ENCODE measurements at places on chromosomes 5 and 9.

GRCh38 chr5:36152324-36153297 is 700 bp downstream of the SKP2 start:
- peak; percentile 44 for DNase-seq

- DNase-seq = peak; percentile 62
Observed at GRCh38 chr5:10892147-10892910, 131.3 kb upstream of the DAP start.

DNA sequence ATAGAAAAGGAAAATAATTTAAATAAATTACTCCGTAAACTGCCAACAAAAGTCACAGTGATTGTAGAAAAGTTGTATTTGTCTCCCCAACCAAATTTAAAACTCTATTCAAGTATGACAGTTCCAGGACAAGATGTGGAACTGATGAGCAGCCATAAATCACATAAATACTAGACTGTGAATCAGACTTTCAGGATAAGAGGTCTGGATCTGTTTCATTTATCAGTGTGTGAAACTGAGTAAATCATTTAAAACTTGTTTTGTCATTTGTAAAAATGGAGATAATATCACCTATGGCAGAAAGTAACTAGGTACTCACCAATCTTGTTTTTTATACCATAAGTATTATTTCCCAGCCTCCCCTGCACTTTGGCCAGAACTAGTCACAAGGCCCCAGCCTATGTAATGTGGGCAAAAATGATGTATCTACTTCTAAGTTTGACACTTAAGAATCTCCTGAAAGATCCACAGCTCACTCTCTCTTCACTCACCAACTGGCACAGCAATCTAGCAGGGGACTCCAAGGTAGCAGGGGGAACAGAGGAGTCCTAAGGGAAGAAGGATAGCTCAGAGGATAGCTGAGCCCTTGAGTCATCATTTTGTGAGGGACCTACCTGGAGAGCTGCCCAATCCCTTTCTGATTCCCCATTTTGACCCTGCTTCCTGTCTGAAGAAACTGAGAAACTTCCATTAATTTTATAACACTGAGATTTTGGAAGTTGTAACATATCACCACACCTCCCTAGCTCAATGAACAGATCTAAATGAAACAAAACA is 31.6 kb downstream of the TMEM161B start:
- peak; percentile 77 for DNase-seq

GRCh38 chr5:157740229-157740610 is 3.3 kb upstream of the LSM11 start:
- peak; percentile 32 for DNase-seq

- no peak for DNase-seq
Observed at GRCh38 chr9:96149533-96150280, 152.3 kb downstream of the HSD17B3 start.

DNA sequence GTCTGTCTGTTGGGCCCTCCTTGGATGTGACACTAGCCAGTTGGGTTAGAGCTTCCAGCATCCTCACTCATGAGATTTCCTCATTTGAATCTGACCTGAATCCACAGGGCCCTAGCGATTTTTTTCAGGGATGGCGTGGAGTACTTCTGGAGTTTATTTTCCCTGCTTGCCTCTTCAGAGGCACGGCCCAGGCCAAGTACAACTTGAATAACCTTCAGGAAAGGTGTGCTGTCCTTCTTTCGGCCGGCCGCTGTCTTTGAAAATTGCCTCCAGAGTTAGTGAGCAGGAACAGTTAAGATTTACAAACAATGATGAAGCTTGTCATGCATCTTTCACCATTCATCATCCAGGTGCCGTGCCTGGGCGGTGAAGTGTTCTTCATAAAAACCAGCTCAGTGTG is 49.5 kb upstream of the DMRT3 start:
- DNase-seq = no peak

- peak; percentile 99 for DNase-seq
Observed at GRCh38 chr9:77707383-77708063, 59.4 kb upstream of the GNA14 start.

DNA sequence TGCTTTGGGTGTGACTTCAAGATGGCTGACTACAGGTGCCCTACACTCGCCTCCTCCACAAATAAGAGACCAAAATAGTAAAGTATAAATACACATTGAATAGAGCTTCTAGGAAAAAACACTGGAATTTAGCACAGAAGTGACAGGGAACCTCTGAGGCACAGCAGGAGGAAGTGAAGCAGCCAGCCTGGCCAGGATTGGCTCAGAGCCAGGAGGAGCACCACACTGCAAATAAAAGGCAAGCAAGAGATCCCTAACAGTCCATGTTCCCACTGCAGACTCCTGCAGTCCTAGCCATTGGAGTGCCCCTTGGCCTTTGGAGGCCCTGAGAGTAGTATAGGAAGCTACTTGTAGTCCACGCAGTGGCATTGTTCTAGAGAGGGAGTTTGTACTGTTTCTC is 186.7 kb upstream of the TLX3 start:
- peak; percentile 1 for DNase-seq

- peak; percentile 37 for DNase-seq
Observed at GRCh38 chr9:120941046-120941770, 14.6 kb upstream of the TRAF1 start.

DNA sequence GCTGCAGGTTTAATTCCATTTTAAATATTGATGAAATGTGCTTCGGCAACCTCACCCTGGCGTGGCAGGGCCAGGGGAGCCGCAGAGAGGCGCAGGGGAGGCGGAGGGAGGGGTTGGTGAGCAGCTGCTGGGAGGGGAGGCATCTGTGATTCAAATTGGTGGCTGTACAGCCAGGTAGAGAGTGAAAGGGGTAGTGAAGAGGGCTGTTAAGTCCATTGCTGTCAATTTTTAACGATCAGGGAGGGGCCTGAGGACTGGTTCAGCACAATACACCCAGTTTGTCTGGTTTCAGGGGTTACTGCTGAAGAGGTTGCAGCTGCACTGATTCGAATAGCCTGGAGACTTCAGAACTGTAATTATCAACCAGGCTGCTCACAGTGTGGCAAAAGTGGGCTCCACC is 31.3 kb downstream of the LHX6 start:
- no peak for DNase-seq

DNA sequence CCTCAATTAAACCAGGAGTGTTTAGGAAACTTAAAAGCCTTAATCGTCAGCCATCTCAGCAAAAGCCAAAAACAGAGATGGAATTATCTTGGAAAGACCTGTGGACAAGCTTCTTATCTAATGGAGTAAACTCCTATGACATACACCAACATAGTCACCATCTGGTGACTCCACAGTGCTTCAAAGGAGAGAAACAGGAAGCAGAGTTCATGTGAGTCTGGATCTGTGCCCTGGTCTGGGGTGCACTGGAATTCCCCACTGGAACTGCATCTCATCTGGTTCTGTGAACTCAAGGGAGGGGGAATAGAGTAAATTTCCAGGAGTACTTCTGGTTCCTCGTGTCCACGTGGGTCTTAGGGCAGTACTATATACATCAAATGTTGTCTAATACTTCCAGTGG is 36.3 kb upstream of the KCNN2 start:
- peak; percentile 42 for DNase-seq

- DNase-seq = no peak
Observed at GRCh38 chr9:126341902-126342301, 15.3 kb downstream of the MVB12B start.

DNA sequence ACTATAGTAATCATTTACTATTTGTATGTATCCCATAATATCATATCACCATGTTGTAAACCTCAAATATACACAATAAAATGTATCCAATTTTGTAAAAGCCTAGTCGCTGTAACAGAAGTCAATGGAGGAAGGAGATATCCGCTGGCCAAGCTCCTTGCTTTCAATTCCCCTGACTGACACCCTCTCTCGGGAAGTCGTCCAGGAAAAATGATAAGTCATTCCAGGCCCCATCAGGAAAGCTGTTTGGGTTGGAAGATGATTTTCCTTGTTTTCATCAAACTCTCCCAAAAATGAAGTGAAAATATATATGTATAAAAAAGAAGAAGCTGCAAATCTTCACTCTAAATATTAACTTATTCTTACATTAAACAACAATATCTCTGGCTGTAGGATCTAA is 52.2 kb upstream of the GABRB2 start:
- no peak for DNase-seq

- no peak for DNase-seq
Observed at GRCh38 chr9:4012441-4012840, 287.4 kb downstream of the GLIS3 start.

- no peak for DNase-seq
Observed at GRCh38 chr5:168686837-168687236, 107.7 kb upstream of the PANK3 start.

GRCh38 chr9:38677660-38678303 is 42.2 kb downstream of the FAM240B start:
- DNase-seq = no peak

GRCh38 chr5:155091063-155091648 is 77.6 kb downstream of the KIF4B start:
- DNase-seq = no peak

DNA sequence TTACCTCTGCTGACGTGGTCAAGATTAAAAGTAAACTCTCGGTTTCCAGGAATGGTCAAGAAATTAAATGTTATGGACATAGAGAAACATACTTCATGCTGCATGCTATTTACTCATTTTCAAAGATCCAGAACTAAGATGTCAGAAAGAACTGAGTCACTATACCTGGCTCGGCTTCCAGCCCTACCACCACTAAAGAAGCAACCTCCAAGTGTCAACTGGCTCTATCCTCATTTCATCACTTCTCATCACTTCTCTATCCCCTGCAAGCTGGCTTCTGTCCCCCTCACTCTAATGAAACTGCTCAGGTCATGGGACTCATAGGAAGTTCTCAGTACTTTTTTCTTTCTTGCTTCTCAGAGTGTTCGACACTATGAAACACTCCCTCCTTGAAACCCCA is 116.2 kb downstream of the CDK5RAP2 start:
- DNase-seq = no peak

- no peak for DNase-seq
Observed at GRCh38 chr9:17217272-17217671, 82.4 kb downstream of the CNTLN start.

DNA sequence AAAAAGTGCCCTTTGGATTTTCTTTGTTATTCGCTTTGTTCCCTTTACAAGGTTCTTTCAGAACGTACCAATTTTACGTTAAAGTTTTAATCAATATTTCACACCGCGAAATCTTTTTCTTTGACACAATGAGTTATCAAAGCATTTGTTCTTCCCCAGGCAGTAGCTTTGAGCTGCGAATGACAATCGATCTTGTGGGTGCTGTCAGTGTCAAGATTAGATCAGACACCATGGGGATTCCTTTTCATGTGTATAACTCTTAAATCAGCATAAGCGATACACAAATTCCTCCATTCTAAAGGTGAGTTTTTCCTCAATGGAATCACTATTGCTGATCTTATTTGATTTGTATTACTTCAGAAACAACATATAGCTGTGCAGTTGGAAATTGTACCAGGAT is 145.5 kb downstream of the ST8SIA4 start:
- DNase-seq = no peak

GRCh38 chr9:87606841-87607521 is 109.3 kb downstream of the DAPK1 start:
- DNase-seq = peak; percentile 95

- no peak for DNase-seq
Observed at GRCh38 chr5:172417130-172417841, 37.0 kb downstream of the SH3PXD2B start.

DNA sequence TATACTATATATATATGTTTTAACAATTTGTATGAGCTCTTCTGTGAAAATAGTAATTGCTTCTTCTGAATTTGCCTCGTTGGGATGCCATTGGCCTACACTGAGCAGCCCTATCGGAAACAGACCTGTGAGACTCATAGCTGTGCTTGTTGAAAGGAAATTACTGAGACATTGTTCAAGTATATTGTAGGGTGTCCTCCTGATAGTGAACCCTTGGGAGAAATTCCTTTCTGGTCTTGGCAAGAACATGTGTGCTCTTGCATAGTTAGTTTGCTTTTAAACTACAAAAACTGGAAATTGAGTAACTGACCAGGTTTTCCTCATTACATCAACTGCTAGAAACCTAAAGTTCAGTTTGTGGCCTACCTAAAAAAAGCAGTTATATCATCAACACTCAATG is 160.9 kb downstream of the LURAP1L start:
- DNase-seq = no peak

DNA sequence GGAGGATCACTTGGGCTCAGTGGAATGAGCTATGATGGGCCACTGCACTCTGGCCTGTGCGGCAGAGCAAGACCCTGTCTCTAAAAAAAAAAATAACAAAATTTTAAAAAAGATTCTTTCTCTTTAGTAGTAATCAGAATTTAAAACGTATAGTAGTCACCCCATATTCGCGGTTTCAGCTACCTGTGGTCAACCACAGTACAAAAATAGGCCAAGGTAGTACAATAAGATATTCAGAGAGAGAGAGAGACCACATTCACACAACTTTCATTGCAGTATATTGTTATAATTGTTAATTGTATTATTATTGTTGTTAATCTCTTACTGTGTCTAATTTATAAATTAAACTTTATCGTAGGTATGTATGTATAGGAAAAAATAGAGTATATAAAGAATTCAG is 18.7 kb downstream of the INIP start:
- no peak for DNase-seq

DNA sequence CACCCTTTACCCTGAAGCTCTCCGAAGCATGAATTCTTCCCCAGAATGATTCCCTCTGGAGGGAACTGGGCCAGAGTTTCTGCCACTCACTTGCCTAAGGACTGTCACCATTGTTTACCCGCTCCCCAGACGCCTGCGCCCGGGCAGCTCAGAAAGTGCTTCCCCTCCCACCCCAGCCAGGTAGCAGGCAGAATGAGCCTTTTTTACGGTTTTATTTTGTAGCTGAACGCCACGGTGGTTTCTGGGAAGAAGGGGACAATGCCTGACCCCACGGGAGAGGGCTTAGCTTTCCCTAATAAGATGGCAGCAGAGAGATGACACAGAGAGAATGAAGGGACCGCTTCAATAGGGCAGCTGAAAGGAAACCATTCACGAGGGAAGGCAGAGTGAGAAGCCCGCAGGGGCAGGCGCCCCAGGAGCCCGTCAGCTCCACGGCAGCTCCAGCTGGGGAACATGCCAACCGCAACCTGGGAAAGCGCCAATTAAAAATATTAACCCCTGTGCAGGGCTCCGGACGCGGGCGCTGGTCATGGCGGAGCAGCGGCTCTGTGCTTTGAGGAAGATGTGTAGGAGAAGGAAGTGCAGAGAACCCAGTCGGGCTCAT is 20.4 kb upstream of the NTNG2 start:
- peak; percentile 70 for DNase-seq

- DNase-seq = no peak
Observed at GRCh38 chr5:89343666-89344065, 460.7 kb upstream of the MEF2C start.

- no peak for DNase-seq
Observed at GRCh38 chr5:152990217-152990616, 500.3 kb upstream of the GRIA1 start.

GRCh38 chr5:153358315-153358976 is 132.0 kb upstream of the GRIA1 start:
- DNase-seq = peak; percentile 4

Measured in M059J (cell line).